ENCODE measurements at places on chromosomes 3 and 15. TPM values are rescaled to one million over a fixed set of nuclear protein-coding genes. Genes with fewer than 3 reads are reported as not detected.

Gene CSTA
- total RNA-seq, result not detected

Gene CPN2
- not detected for total RNA-seq

Gene CFAP91
- total RNA-seq, result not detected

GRCh38 chr15:30783019-30783418 is 120.7 kb upstream of the FAN1 start:
- H3K4me3 ChIP-seq, result no peak overlapping the region
- H3K27me3 ChIP-seq, result peaks cover 16% of the 10 kb centered on the region
- no peak overlapping the region for H3K27ac ChIP-seq
- H3K4me1 ChIP-seq, result no peaks in the 10 kb centered on the region

DNA sequence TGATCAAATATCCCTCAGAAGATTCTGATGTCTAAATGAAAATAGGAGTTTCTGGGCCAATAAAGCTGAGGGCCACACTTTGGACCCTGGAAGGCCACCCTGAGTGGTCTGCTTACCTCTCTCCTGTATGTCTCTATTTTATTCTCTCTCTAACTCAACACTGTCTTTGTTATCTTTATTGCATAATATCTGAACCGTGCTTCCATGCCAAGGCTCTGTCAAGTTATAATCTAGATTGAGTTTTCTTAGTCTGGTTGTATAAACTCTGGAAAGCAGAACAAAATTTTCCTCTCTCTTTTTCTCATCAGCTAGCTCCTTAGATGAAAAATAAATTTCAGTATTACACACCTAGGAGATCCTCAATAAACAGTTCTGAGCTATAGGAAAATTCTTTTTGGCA is 36.2 kb upstream of the ACTL6A start:
- no peak overlapping the region for H3K4me3 ChIP-seq
- no peaks in the 10 kb centered on the region for H3K36me3 ChIP-seq
- no peaks in the 10 kb centered on the region for H3K4me1 ChIP-seq
- H3K27me3 ChIP-seq, result peaks cover 15% of the 10 kb centered on the region
- no peak for DNase-seq
- no peak overlapping the region for H3K27ac ChIP-seq

GRCh38 chr3:3586843-3587646 is 212.2 kb upstream of the LRRN1 start:
- H3K27ac ChIP-seq, result no peak overlapping the region
- H3K4me3 ChIP-seq, result no peak overlapping the region
- H3K4me1 ChIP-seq, result no peaks in the 10 kb centered on the region
- H3K27me3 ChIP-seq, result no peaks in the 10 kb centered on the region
- H3K36me3 ChIP-seq, result no peaks in the 10 kb centered on the region
- no peak for DNase-seq

GRCh38 chr15:83108266-83109219 is 1.1 kb downstream of the TM6SF1 start:
- peaks cover 11% of the 10 kb centered on the region for H3K27me3 ChIP-seq
- peaks cover 38% of the 10 kb centered on the region for H3K4me1 ChIP-seq
- H3K4me3 ChIP-seq, result peak overlapping the region; percentile 96

DNA sequence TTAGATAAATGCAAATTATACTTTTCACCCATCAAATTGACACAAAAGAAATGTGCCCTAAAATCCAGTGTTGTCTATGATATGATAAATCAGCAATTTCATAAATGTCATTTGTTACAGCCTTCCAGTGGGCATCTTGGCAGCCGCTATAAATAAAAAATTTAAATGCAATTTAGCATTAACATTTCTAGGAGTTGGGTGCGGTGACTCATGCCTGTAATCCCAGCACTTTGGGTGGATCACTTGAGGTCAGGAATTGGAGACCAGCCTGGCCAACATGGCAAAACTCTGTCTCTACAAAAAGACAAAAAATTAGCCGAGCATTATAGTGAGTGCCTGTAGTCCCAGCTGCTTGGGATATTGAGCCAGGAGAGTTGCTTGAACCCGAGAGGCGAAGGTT is 65.9 kb upstream of the POMGNT2 start:
- no peaks in the 10 kb centered on the region for H3K27me3 ChIP-seq
- H3K4me3 ChIP-seq, result no peak overlapping the region
- H3K36me3 ChIP-seq, result peaks cover 25% of the 10 kb centered on the region
- H3K27ac ChIP-seq, result no peak overlapping the region

- no peak for DNase-seq
- no peaks in the 10 kb centered on the region for H3K36me3 ChIP-seq
- H3K4me3 ChIP-seq, result no peak overlapping the region
- no peak overlapping the region for H3K27ac ChIP-seq
Observed at GRCh38 chr3:81352867-81353266, 408.6 kb downstream of the GBE1 start.

- peaks cover 18% of the 10 kb centered on the region for H3K27me3 ChIP-seq
- no peak overlapping the region for H3K27ac ChIP-seq
- H3K36me3 ChIP-seq, result no peaks in the 10 kb centered on the region
- no peak overlapping the region for H3K4me3 ChIP-seq
- H3K4me1 ChIP-seq, result peaks cover 1% of the 10 kb centered on the region
Observed at GRCh38 chr15:89533861-89534544, 37.6 kb upstream of the RHCG start.

DNA sequence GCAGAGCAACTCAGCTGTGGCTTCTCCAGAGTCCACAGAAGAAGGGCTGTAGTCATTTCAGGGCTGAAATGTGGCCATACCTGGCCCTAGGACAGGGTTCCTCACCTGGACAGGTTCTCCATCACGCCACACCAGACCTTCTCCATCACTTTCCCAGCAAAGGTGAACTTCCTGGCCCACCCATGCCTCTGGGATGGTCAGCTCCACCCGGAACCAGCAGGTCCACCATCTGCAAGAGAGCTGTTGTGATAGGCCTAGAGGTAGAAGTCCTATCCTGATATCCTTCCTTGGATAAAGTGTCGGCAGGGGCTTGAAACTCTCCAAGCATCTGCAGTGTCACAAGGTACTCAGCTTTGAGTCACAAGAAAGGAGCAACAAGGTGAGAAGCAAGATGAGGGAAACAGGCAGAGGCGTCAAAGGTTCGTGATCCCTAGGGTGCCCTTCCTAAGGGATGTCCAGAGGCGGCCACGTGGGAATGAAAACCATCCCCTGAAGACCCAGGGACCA is 948 bp downstream of the MAN2C1 start:
- peak overlapping the region; percentile 89 for H3K4me3 ChIP-seq
- DNase-seq, result no peak
- H3K27me3 ChIP-seq, result no peaks in the 10 kb centered on the region
- peaks cover 26% of the 10 kb centered on the region for H3K4me1 ChIP-seq

- peaks cover 2% of the 10 kb centered on the region for H3K4me1 ChIP-seq
- no peak overlapping the region for H3K4me3 ChIP-seq
- DNase-seq, result no peak
- no peak overlapping the region for H3K27ac ChIP-seq
Observed at GRCh38 chr3:30768046-30768445, 126.4 kb downstream of the GADL1 start.

DNA sequence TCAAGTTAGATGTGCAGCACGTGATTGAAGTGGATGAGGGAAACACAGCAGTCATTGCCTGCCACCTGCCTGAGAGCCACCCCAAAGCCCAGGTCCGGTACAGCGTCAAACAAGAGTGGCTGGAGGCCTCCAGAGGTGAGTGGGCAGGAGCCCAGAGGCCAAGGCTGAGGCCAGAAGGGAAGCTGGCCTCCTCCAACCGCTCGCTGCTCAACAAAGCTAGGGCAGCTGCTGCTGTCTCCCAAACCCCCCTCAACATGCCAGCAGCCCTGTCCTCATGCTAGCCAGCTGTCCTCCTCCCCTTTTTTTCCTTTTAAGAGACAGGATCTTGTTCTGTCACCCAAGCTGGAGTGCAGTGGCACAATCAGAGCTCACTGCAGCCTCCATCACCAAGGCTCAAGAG is 57.0 kb downstream of the BOC start:
- H3K4me1 ChIP-seq, result no peaks in the 10 kb centered on the region
- no peak overlapping the region for H3K27ac ChIP-seq
- H3K4me3 ChIP-seq, result no peak overlapping the region

- H3K4me3 ChIP-seq, result no peak overlapping the region
- peaks cover 31% of the 10 kb centered on the region for H3K27me3 ChIP-seq
- no peak overlapping the region for H3K27ac ChIP-seq
- H3K4me1 ChIP-seq, result no peaks in the 10 kb centered on the region
- DNase-seq, result no peak
Observed at GRCh38 chr15:83300826-83301225, 16.4 kb upstream of the BNC1 start.

GRCh38 chr3:99637368-99638111 is 854 bp upstream of the COL8A1 start:
- H3K4me3 ChIP-seq, result no peak overlapping the region
- peaks cover 50% of the 10 kb centered on the region for H3K27me3 ChIP-seq
- peaks cover 12% of the 10 kb centered on the region for H3K4me1 ChIP-seq
- no peak for DNase-seq
- H3K27ac ChIP-seq, result no peak overlapping the region

GRCh38 chr3:48927928-48928327 is 9.3 kb downstream of the ARIH2 start:
- H3K36me3 ChIP-seq, result peaks cover 65% of the 10 kb centered on the region
- H3K27me3 ChIP-seq, result no peaks in the 10 kb centered on the region
- no peak overlapping the region for H3K27ac ChIP-seq
- DNase-seq, result no peak
- H3K4me3 ChIP-seq, result no peak overlapping the region

DNA sequence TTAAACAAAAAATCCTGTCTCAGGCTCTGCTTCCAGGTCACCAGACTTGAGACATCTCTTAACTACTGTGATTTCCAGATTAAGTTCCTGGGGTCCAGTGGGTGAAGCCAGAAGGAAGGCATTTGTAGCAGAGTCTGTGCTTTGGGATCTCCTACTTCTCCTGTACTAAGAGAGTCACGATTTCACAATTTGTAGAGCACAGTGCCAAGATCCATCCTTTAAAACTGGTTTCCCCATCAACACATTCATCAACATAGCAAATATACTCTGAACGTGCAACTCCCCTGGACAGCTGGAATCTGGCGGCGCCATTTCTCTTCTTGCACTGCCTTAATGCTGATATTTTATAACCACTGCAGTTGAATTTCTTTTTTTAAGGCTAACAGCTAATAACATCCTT is 33.2 kb downstream of the CDCP1 start:
- no peak overlapping the region for H3K27ac ChIP-seq
- DNase-seq, result no peak
- H3K4me1 ChIP-seq, result peaks cover 86% of the 10 kb centered on the region
- H3K36me3 ChIP-seq, result peaks cover 74% of the 10 kb centered on the region

DNA sequence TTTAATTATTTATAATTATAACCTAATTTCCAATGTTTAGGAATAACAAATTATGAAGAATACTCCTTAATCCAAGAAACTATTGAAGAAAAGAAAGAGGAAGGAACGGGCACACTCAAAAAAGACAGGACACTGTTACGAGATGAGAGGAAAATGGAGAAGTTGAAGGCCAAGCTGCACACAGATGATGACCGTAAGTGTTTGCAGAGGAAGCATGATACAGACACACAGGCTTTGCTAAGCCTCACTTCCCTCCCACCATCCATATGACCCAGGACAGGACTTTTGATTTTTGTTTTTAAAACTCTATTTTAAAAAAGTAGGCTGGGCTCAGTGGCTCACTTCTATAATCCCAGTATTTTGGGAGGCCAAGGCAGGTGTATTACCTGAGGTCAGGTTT is 389.4 kb upstream of the TPM1 start:
- no peak for DNase-seq
- H3K4me1 ChIP-seq, result no peaks in the 10 kb centered on the region
- no peaks in the 10 kb centered on the region for H3K36me3 ChIP-seq

GRCh38 chr15:49096090-49096750 is 50.0 kb upstream of the SECISBP2L start:
- H3K36me3 ChIP-seq, result peaks cover 4% of the 10 kb centered on the region
- no peaks in the 10 kb centered on the region for H3K27me3 ChIP-seq
- no peak overlapping the region for H3K4me3 ChIP-seq
- no peak overlapping the region for H3K27ac ChIP-seq
- no peak for DNase-seq
- H3K4me1 ChIP-seq, result no peaks in the 10 kb centered on the region

Data from activated CD8-positive, alpha-beta T cell treated with anti-CD3 and anti-CD28 coated beads, Interleukin-2, amount 10 ng/mL, durations not matched to agents 7 days and 5 days (primary cell).